ENCODE measurements at places on chromosomes 6 and 20. TPM values are rescaled to one million over a fixed set of nuclear protein-coding genes. Genes with fewer than 3 reads are reported as not detected.

GRCh38 chr20:24718696-24719095, 230.4 kb upstream of the CST7 start:
- H3K4me1 ChIP-seq, result no peaks in the 10 kb centered on the region
- no peak overlapping the region for H3K27ac ChIP-seq
- no peak overlapping the region for H3K4me3 ChIP-seq
- DNase-seq, result no peak

- no peaks in the 10 kb centered on the region for H3K27me3 ChIP-seq
- no peak overlapping the region for H3K27ac ChIP-seq
- H3K4me1 ChIP-seq, result no peaks in the 10 kb centered on the region
- H3K4me3 ChIP-seq, result no peak overlapping the region
- no peaks in the 10 kb centered on the region for H3K36me3 ChIP-seq
- DNase-seq, result no peak
These were observed 89.7 kb downstream of the LY86 start for GRCh38 chr6:6678185-6678671.

Gene PRDM13
- not detected for total RNA-seq

Gene SIM1
- total RNA-seq, result not detected

DNA sequence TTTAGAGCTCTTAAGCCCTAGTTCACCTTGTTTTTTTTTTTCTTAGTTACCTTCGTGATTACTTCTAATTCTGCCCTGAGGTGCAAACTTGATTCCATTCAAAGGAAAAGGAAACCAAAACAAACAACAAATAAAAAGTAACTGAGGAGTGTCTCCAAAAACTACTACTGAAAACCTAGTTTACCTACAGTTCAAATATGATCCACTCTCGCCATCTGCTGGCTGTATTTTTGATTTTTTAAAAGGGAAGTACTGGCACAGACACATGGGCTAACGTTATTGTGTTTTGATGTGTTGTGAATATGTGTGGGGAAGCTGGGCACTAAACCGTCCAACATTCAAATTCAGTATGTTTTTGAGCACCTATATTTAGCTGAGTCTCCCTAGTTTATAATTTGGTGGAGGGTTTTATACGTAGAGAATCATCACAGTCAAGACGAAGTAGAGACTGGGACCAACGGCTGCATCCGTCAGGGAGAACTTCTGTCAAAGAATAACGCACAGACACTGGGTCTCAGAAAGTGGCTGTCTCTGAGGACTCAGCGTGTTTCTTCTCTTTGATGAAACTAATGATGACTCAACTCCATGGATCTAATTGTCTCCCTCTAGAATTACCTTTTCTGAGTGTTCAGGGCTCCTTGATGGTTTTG, 373.5 kb upstream of the BTBD3 start:
- peaks cover 2% of the 10 kb centered on the region for H3K4me1 ChIP-seq
- DNase-seq, result no peak
- H3K4me3 ChIP-seq, result peak overlapping the region; percentile 31
- H3K27me3 ChIP-seq, result no peaks in the 10 kb centered on the region

Gene AGER
- 6.1 TPM for total RNA-seq

GRCh38 chr6:17297271-17298080, 16.3 kb downstream of the RBM24 start:
- no peaks in the 10 kb centered on the region for H3K4me1 ChIP-seq
- H3K4me3 ChIP-seq, result no peak overlapping the region
- DNase-seq, result no peak
- H3K36me3 ChIP-seq, result no peaks in the 10 kb centered on the region
- H3K27me3 ChIP-seq, result no peaks in the 10 kb centered on the region

DNA sequence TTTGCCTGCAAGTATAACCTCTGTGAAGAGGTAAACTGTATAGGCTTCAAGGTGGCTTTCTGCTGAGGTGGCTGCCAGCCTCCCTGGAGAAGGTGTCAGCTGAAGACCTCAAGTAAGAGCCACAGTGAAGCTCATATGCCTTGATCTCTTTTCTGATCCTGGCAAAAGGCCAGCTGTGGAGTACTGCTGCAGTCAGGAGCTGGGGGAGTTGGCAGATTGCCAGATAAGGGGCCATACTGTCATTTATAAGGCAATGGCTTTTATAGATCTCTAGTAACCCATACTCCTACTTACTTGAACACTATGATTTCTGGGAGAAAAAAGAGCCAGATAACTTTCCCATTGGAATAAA, 8.8 kb upstream of the CEP85L start:
- no peak overlapping the region for H3K4me3 ChIP-seq
- no peaks in the 10 kb centered on the region for H3K4me1 ChIP-seq
- DNase-seq, result no peak
- H3K36me3 ChIP-seq, result no peaks in the 10 kb centered on the region
- H3K27me3 ChIP-seq, result no peaks in the 10 kb centered on the region
- no peak overlapping the region for H3K27ac ChIP-seq

Gene SLC39A7
- 59.7 TPM for total RNA-seq

DNA sequence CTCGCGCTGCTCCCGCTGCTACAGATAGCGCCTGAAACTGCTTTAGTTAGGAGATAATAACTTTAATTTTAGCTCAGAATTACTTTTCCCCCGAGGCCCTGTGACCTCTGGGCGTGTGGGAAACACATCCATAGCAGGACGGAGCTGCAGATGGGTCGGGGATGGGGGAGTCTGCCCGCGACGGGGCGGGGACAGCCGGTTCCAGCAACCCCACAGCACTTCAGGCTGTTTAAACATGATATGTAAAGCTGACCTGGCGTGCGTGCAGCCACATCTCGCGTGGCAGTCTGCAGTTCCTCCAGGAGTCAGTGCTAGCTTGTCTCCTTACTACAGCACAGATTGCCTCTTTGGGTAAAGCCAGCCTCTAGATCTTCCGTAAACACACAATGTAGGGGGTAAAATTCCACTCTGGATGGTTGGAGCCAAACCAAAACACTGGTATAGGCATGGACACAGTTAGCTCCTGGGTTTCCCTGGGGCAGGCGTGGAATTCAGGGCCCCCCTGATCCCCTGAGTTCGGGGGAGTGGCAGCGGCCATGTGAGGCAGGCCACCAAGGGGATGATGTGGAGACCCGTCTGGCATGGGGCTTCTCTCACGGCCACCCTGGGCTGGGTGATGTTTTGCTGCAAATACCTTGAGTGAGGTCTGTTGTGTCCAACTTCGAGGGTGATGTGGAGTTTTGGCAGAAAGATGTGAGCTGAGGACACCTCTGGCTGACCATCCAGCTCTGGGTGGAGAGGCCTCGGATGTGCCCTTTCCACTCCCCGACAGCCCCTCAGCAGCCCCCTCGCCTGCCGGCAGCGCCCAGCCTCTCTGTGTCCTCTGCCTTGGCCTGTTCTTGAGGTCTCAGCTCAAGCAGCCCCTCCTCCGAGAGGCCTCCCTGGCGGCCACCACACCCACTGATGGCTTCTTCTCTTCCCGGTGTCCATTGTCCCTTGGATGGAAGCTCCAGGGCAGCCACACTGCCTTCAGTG, 214.5 kb downstream of the TAF4 start:
- no peaks in the 10 kb centered on the region for H3K27me3 ChIP-seq
- H3K36me3 ChIP-seq, result no peaks in the 10 kb centered on the region
- H3K27ac ChIP-seq, result no peak overlapping the region
- no peak for DNase-seq

Gene LRRN4
- not detected for total RNA-seq

DNA sequence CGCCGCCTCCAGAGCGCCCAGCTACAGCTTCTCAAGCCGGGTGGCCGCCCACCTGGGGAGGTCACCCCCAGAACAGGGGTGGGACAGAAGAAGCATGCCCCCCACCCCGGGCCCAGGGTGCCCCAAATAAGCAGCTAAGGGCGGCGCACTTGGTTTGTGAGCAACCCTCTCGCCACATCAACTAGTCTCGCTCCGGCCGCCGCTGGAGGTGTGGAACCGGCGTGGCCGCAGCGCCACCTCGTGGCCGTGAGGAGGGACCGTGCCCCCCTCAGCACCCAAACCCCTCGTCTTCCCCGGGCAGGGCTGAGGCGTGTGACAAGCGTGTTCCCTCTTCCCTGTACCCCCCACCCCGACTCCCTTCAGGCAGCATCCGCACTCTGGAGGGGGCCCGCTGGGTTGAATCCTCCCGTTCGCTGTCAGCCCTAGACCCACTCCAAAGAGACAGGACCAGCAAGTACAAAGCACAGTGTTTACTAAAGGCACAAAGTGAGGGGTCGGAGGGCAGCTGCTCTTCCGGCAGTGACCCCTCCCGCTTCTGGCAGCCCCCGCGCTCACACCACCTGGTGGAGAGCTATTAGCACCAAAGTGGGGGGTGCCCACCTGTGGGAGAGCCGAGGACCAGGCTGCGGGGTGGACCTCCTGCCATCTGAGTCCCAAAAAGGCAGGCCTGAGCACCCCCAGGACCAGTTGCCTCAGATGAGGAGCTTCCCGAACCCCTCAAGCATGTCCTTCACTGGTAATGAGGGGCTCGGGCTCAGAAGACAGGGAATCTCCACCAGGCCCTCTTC, 45.4 kb downstream of the MDFI start:
- H3K36me3 ChIP-seq, result peaks cover 43% of the 10 kb centered on the region
- DNase-seq, result no peak

- no peaks in the 10 kb centered on the region for H3K36me3 ChIP-seq
- peak within 1 kb of the TSS; percentile 85 for H3K27ac ChIP-seq
- H3K4me3 ChIP-seq, result peak within 1 kb of the TSS; percentile 96
- H3K4me1 ChIP-seq, result peaks cover 15% of the 10 kb centered on the region
- H3K27me3 ChIP-seq, result no peaks in the 10 kb centered on the region
These were observed at the start of gene NELFCD for GRCh38 chr20:58980711-58981627. NELFCD (plus strand) TSS chr20:58981256; CDS start chr20:58981310, 54 bp downstream.

DNA sequence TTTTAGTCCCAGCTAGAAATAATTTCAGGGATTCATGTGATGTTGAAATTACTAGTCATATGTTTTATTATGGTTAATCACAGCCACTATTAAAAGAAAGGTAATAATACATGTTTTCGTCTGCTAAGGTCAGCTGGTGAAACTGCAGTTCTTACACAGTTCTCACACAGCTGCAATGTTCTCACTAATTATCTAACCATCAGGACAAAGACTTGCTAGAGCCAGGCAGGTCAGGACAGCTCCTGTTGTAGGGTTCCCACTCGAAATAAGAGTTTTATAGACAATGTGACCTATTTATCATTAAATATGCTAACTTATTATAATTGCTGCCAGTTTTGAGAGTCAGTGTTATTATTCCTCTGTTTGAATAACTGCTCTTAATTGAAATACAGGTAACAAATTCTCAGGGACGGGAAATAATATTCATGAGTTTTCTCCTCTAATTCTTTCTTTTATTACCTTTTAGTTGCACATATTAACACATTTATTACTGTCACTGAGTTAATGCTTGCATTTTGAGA, 97.9 kb downstream of the GJA1 start:
- H3K36me3 ChIP-seq, result no peaks in the 10 kb centered on the region
- H3K27ac ChIP-seq, result no peak overlapping the region
- no peak overlapping the region for H3K4me3 ChIP-seq
- H3K4me1 ChIP-seq, result no peaks in the 10 kb centered on the region
- no peaks in the 10 kb centered on the region for H3K27me3 ChIP-seq
- no peak for DNase-seq

Gene IRF4
- 1.3 TPM for total RNA-seq

Gene TAP1
- 51.2 TPM for total RNA-seq

DNA sequence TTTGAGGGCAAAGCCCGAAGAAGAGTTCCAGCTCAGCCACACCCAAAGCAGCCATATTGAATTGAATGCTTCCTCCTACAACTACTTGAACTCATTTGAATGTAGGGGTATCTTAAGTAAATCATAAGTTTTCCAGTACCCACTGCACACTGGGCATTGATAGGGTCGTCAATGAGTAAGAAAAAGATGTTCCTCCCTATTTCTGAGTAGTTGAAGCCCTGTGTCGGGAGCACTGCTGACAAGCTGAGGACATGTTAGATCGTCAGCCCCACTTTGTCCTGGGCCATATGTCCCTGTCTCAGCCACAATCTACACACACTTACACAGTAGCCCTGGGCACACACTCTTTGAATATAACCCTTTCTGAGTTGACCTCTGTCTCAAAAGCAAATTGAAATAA, 105.7 kb downstream of the ARHGAP18 start:
- H3K27me3 ChIP-seq, result no peaks in the 10 kb centered on the region
- no peaks in the 10 kb centered on the region for H3K4me1 ChIP-seq
- H3K27ac ChIP-seq, result no peak overlapping the region
- H3K4me3 ChIP-seq, result no peak overlapping the region
- DNase-seq, result no peak

DNA sequence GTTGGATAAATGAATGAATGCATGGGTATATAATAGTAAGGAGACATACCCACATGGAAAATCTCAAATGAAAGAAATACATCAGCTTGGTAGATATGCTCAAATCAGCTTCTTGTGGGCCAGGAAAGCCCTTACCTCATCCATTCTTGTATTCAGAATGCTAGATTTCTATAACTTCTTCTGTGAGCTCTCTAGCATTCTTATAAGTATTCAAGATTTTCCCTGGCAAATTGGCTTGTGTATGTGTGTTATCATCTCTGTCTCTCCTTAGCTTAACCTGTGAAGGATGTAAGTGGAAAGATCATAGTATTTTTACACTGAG, 100.8 kb downstream of the OR2B2 start:
- H3K27me3 ChIP-seq, result no peaks in the 10 kb centered on the region
- peak overlapping the region; percentile 87 for H3K4me3 ChIP-seq
- H3K4me1 ChIP-seq, result peaks cover 9% of the 10 kb centered on the region
- DNase-seq, result no peak

GRCh38 chr6:127115084-127115655, 3.3 kb upstream of the RSPO3 start:
- DNase-seq, result no peak
- H3K36me3 ChIP-seq, result no peaks in the 10 kb centered on the region
- H3K4me1 ChIP-seq, result peaks cover 4% of the 10 kb centered on the region
- H3K27ac ChIP-seq, result no peak overlapping the region

DNA sequence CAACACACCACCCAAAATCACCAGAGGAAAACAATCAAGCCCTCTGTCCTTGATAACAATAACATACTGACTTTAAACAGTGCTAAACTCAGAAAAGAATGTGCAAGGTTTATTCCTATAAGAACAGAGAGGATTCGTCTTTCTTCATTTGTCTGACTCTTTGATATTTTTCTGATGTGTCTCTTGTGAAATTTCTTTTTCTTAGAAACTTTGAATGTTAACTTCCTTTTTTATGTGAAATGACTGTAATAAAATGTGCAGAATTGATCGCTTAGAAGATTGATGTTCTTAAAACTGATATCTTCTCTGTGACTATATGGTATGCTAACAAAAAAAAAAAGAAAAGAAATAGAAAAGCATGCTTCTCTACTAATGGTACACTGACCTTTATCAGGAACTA, 947.4 kb upstream of the CITED2 start:
- H3K27me3 ChIP-seq, result no peaks in the 10 kb centered on the region
- DNase-seq, result no peak
- H3K27ac ChIP-seq, result no peak overlapping the region
- H3K4me1 ChIP-seq, result peaks cover 14% of the 10 kb centered on the region
- H3K4me3 ChIP-seq, result no peak overlapping the region
